Mononuclear cell (primary cell): ENCODE measurements at places on chromosomes 2 and 18. TPM values are rescaled to one million over a fixed set of nuclear protein-coding genes. Genes with fewer than 3 reads are reported as not detected.

The MEP1B gene
- total RNA-seq = not detected

The PTPN4 gene
- total RNA-seq = 85.0 TPM

The POLE4 gene
- total RNA-seq = 23.4 TPM

The MARCO gene
- total RNA-seq = 5.8 TPM

The GRHL1 gene
- total RNA-seq = 3.9 TPM

The TDRD15 gene
- 0.10 TPM for total RNA-seq

The HOXD11 gene
- total RNA-seq = not detected

The EVA1A gene
- 0.84 TPM for total RNA-seq

The ZFAND2B gene
- 41.6 TPM for total RNA-seq
